DMS79 (cell line): ENCODE measurements at places on chromosomes 4 and X.
A peak's percentile ranks its signal among the peaks of the same experiment; 100 is the strongest.

- no peak for DNase-seq
Observed at GRCh38 chr4:40763228-40763716, 13.5 kb downstream of the NSUN7 start.

- DNase-seq = no peak
Observed at GRCh38 chr4:139501527-139501926, 47.6 kb downstream of the RAB33B start.

DNA sequence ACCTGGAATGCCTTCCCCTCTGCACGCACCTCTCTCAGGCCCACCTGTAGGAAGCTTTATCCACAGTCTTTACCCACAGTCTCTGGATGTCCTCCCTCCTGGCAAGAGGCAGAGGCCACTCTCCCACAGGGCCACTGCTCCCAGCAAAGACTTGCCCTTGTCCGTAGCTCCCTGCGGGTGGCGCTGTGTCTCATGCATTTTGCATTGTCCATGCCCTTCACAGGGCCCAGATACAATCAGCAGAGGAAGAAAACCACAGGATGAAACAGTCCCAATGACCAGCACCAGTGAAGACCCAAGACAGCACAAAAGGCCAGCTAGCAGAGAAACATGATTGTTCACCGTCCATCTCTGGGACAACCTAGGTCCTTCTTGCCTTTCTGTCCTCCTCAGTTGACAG is 2.1 kb upstream of the NSG1 start:
- DNase-seq = no peak

DNA sequence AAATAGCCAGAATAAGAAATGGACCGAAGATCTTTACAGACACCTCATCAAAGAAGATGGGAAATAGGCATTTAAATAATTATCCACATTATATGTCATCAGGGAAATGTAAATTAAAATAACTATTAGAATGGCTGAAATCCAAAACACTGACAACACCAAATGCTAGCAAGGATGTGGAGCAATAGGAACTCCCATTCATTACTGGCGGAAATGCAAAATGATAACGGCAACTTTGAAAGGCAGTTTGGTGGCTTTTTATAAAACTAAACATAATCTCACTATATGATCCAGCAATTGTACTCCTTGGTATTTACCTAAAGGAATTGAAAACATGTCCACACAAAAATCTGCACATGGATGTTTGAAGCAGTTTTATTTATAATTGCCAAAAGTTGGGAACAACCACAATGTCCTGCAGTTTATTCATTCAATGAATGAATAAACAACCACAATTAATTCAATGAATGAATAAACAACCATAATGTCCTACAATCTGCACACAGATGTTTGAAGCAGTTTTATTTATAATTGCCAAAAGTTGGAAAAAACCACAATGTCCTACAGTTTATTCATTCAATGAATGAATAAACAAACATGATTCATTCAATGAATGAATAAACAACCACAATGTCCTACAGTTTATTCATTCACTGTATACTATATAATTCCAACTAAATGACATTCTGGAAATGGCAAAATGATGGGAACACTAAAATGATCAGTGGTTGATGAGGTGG is 117.6 kb upstream of the PCDH18 start:
- DNase-seq = no peak

DNA sequence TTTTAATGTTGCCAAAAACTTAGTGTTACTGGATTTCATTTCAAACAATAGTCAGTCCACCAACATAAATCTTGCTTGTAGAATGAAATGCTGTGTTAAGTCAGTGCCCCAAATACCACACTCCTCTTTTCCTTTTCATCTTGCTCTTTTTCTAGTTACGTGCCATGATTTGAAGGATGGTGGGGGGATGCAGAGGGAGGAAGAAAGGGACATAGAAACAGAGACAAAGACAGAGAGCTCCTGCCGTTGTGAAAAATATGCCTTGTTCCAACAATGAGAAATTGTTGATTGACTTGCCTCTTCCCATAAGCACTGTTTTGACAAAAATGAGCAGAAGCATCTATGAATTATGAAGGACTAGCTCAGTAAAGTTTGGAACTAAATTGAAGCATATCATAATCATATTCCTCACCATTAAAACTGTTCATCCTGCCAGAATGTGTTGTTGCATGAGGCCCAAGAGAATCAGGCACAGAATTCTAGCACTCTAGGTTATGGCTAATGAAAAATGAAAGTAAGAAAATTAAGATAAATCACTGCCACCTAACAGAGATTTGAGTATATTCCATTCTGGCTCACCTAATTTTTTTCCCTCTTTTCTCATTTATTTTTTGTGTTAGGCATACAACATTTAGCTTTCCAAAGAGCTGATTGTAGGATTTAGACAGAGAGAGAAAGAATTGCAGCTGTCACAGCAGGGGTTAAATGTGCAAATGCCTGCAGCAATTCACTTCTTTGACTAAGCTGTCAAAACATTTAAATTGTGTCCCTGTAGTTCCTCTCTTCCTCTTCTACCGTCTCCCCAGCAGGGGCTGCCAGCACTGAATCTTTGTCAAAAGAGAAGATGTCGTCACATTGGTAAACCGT is 111.6 kb upstream of the PTPN13 start:
- DNase-seq = no peak

- no peak for DNase-seq
Observed at GRCh38 chr4:147780137-147780777, 48.4 kb downstream of the ARHGAP10 start.

- no peak for DNase-seq
Observed at GRCh38 chrX:105753411-105753810, 68.9 kb upstream of the NRK start.

- no peak for DNase-seq
Observed at GRCh38 chr4:31272331-31273061, 552.3 kb downstream of the PCDH7 start.

DNA sequence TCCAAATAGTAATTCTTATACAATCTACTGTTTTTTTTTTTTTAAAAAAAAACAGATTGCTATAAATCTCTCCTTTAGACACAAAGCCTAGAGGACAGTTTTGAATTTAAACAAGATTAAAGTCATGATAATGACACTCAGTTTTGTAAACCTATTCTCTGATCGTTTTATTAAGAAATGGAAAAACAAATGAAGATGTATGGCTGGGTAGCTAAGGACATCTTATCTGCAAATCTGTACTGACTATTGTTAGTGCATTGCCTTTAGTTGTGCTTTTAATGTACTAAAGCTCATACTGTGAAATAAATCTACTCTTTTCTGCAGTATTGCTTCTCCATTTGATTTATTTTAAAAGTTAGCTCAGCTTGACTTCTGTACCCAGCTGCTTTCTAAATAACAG is 155.0 kb downstream of the UNC5C start:
- DNase-seq = no peak

- DNase-seq = no peak
Observed at GRCh38 chr4:60726779-60727178, 473.3 kb upstream of the ADGRL3 start.

DNA sequence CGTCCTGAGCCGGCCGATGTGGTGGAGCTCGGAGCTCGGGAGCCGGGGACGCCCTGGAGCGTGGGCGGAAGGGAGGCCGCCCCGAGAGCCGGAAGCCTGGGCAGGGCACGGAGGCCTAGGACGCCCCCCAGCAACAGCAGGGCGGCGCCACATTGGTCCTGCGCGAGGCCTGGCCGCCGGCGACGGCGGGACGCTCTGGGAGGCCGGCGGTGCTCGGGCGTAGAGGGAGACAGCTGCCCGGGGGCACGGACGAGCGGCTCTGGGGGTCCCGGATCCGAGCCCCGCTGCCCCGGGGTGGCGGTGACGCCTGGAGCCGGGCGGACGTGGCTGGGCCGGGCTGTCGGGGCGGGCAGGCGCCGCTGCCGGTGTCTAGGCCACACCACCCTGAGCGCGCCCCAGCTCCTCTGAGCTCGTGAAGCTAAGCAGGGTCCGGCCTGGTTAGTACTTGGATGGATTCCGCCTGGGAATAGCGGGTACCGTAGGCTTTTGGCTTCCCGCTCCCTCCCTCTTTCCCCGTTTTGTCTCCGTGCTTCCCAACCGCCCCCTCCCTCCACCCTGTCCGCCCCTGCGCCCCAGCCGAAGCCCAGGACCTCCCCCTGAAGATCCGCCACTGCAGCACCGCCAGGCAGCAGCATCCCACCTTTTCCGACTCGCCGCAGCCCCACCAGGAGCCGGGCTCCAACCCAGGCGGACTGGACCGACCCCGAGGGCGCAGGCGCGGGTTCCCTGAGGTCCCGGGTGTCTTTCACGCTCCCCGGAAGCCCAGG is 12.1 kb downstream of the FRG2 start:
- no peak for DNase-seq

DNA sequence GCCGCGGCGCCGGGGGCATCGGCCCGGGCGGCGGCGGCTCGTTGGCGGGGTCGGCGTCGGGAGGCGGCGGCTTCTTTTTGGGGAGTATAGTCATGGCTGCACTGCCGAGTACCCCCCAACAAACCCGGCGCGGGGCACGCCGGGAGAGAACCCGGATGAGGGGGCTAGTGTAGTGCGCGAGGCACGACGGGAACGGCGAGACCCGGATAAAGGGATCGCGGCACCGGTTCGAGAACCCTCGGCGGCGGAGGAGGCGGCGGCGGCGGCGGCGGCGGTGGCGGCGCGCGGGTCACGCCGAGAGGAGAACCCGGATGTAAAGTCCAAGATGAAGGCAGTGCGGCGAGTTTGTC is at the start of gene OTUD5:
TSS of gene OTUD5 (minus strand) at position 131 of the 350 bp plus-strand sequence. CDS start at position 94, 37 bp downstream.
- peak; percentile 51 for DNase-seq

DNA sequence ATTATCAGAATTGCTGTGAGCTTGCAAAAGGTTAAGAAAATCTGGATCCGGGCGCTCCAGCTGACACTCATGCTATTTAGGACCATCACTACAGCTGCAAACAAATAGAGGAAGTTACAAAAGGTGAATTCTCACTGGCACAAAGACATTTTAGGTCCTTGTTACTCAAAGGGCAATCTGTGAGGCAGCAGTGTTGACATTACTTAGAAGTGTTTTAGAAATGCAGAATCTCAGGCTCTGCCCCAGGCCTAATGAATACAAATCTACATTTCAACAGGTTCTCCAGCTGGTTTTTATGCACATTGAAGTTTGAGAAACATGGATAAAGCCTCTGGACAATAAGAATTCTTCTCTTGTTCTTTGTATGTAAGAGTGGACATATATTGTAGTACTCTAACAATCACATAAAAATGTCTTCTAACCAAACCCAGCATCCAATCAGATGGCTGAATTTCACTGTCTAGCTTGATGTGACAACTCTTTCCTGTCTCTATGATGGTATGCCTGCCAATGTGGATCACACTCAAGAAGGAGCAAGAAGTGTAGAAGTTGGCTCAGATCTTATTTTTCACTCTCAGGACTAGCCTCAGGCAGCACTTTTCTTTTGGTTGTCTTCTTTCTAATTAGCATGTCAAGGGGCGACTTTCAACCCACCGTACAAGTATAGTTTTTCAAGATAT is 18.8 kb downstream of the SLC7A11 start:
- DNase-seq = no peak

DNA sequence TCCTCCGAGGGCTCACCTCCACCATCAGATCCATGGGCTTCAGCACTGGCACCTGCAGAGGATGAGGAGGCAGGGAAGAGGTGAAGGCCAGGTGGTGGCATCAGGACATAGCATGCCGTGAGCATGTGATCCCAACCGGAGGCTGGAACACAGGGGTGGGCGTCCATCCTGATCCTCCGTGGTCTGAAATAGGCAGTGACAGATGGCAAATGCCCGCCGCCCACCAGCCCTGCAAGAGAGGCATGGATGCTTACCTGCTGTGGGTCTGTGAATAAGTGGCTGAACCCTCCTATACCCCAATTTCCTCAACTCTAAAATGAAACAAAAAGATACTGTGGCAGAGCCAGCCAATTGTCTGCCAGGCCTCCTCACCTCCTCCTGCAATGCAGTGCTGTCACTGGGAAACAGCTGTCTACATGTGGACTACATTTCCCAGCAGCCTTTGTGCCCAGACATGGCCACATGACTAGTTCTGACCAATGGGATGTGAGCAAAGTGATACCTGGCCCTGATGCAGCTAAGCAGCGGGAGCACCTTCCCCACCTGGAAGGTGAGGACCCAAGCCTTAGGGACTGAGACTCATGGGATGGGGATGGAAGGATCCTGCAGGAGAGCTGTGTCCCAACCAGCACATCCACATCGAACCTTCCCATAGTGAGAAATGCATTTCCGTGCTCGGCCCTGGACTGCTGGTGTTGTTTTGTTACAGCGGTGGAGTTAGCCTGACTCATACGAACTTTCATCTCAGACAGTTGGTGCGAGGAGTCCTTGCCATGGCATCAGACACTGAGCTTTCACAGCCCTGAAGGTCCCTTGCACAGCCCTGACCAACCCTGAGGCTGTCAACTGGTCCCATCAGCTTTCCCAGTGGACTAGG is 99.5 kb downstream of the PPP2R2C start:
- no peak for DNase-seq

DNA sequence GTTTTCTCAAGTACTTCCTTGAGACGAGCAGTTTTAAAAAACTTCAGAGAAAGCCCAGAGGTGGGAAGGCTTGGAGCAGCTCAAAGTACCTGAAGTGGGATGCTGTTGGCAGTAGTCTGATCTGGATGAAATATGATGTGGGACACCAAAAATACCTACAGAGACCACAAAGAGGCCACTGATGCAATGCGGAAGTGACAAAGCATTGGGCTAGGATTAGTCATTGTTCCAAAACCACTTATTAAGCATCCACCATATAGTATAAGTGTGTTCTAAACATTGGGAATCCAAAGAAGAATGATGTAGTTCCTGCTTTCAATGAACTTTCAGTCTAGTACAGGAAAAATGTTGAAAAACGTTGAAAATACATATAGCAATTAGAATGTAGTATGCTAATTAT is 386.1 kb upstream of the CNKSR2 start:
- DNase-seq = no peak

DNA sequence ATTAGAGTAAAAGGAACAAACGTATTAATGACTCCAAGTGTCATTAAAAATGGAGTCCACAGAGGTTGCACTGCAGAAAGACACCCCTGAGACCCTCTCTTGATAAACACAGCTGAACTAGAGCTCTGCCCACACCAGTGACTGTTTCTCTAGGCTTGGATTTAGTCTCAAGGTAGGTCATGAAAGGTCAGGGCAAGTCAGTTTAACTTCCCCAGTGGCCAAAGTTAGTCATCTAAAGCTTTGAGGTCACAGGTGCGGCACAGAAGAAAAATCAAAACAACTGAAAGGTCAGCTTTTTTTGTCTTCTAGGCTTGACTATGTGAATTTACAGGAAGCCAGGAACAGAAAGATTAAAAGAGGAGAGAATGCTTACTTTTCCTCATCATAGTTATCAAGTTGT is 749.6 kb downstream of the RAB28 start:
- DNase-seq = no peak

DNA sequence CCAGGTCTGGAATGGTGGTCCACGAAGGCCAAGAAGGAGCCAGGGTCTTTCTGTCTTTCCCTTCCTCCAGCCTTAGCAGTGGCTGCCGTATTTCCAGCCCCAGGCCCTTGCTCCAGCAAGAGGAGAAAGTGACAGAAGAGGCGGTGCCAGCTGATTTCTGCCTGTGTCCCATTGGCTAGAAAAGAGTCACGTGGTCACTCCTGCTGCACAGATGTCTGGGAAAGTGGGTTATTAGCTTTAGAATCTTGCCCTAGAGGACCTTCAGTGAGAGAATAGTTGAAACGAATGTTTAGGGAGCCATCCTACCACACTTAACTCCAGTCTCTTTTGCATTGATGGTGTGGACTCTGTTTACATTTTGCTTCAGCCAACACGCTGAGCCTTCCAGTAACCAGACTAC is 99.3 kb upstream of the BCOR start:
- no peak for DNase-seq

- DNase-seq = no peak
Observed at GRCh38 chrX:138704101-138704500, 7.4 kb downstream of the FGF13 start.
